RKO (cell line): ENCODE measurements at places on chromosomes 13 and 19.

GRCh38 chr19:39692822-39693221 is 11.5 kb upstream of the LGALS14 start:
- DNase-seq = no peak

DNA sequence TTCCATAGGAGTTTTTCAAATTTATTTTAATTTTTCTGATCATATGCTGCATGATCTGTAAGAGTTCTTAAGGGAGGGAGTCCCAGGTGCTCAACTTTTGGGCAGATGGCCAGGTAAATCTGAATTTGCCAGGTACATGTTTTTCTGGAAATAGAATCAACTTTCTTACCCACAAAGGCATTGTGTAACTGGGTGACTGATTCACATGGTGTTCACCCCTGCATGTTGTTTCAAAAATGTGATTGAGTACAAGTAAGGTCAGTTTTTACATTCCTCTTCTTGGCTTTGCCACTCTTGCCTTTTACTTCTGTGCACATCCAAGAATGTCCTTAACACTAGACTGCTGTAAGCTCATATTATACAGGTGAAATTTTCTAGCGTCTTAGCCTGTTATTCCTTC is 30.4 kb downstream of the RB1 start:
- DNase-seq = no peak

GRCh38 chr13:75153386-75153785 is 328.6 kb downstream of the TBC1D4 start:
- DNase-seq = no peak

- no peak for DNase-seq
These were observed 1035.6 kb downstream of the PCDH17 start for GRCh38 chr13:58667096-58667495.

DNA sequence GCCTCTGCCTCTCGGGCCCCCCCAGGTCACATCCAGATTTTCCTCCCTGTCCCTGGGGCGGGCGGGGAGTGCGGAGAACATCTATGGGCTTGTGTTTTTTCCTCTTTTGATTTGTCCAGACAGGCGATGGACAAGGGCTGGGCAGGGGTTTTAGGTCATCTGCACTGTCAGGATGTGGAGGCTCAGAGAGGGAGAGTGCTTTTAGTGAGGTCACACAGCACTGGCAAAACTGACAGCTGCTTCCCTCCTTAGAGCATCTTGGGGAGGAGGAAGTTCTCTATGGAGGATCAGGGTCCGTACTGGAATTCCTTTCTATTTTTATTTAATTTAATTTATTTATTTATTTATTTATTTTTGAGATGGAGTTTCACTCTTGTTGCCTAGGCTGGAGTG is 38.9 kb downstream of the NFIC start:
- no peak for DNase-seq

DNA sequence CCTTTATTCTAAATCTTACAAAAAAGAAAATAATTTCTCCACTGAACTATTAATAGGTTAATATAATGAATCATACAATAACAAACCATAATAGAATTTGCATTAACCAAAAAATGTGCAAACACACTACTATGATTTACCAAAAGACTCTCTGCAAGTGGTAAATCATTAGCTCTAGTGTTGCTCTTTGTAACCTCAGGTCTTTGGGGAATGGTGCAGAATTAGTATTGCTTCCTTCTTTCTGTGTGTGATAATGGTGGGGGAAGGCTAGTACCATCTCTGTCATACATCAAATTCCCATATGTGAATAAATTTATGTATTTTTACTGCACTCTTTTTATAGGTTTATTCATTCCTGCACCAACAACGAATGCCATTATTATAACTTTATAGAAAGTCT is 105.1 kb downstream of the COG6 start:
- DNase-seq = no peak

DNA sequence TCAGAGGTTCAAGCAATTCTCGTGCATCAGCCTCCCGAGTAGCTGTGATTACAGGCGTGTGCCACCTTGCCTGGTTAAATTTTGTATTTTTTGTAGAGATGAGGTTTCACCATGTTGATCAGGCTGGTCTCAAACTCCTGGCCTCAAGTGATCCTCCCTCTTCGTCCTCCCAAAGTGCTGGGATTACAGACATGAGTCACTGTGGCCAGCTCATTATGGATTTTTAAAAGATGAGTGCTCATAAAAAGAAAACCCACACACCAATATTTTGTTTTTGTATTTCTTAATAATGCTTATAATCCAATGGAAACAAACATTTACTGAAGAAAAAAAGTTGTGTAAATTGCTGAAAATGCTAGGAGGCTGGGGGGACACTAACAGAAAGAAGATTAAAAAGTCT is 5.0 kb upstream of the MICU2 start:
- DNase-seq = peak; percentile 34

- no peak for DNase-seq
These were observed 53.5 kb downstream of the EFNB2 start for GRCh38 chr13:106481919-106482318.

DNA sequence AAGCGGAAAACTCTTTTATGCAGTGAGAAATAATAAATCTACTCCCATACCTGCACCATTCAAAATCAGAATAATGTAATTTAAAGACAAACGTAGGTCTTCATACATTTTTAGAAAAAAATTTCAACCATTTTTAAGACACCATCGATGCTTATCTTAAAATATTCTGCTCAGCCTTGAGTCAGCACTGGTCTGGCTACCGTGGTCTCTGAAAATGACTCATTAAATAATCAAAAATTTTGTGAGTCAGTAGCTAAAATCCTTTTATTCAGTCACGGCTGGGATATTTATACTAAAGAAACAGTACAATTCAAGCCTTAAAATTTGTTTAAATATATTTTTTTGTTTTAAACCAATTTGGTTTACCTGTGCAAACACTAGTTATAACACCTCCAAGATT is 2862.8 kb upstream of the PCDH20 start:
- peak; percentile 55 for DNase-seq

DNA sequence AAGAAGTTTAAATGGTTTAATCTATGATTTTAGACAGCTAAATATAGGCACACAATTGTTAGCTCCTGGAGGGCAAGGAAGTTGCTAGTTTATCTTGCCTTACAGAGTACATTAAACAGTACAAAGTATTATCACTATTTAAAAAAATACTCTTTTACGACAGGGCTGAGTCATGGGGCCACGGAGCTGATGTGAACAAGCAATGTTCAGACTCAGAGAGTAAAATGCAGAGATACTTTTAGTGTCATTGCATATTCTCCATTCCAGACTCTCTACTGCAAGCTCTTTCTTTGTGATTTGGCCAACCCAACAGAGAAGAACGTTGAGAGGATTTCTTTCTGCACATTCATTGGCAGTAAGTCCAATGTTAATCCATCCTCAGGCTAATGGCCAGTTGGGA is 352.4 kb downstream of the SPRY2 start:
- DNase-seq = no peak

DNA sequence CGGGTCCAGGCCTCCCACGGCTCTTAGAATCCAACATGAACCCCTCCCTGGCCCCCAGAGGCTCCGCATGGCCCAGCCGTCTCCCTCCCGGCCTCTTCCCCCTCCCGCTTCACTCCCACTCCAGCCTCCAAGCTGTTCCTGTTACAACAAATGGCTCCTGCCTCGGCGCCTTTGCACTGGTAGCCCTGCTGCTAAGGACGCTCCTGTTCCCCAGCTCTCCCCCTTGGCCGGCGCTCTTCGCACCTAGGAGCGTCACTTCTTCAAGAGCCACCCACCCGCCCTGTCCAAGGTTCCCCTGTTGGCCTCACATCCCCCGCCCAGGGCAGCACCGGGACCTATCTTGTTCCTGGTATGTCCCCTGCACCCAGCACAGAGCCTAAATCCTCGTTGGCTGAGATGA is 9.4 kb downstream of the CCDC124 start:
- no peak for DNase-seq

- DNase-seq = no peak
These were observed 136.7 kb upstream of the NBEA start for GRCh38 chr13:34805347-34805746.

DNA sequence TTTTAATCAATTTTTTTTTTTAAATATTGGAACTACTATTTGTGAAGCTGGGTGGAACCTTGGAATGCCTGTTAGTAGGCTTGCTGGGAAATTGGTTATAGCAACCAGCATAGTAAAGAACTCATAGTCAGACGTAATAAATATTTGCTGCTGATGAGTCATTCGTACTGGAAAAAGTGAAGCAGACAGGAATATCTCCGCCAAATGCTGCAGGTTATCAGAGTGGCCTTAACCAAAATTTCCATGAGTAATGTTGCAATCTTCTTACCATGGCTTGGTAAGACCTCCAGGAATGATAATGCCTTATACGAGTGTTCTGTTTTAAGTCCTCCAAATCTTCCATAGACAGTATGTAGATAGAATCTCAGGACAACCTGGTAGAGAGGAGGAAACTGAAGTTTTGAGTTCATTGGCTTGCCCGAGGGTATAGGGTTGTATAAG is 34.2 kb downstream of the MBNL2 start:
- DNase-seq = peak; percentile 80

DNA sequence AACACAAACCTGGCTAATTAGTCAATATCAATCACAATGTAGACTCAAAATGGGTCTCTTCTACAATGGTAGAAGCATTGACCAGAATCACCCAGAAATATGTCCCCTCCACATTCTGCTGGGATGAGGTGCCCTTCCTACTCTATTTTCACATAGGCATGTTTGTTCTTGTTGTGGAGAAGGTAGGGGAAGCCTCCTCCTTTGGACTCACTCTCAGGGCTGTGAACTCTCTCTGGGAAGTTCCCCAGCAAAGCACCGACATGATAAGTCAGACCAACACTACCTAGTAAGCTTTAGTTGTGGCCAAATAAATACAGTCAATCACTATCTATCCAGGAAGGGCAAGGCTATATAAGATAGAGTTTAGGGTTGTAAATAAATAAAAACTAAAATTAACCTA is 194.5 kb upstream of the UBL3 start:
- DNase-seq = no peak

DNA sequence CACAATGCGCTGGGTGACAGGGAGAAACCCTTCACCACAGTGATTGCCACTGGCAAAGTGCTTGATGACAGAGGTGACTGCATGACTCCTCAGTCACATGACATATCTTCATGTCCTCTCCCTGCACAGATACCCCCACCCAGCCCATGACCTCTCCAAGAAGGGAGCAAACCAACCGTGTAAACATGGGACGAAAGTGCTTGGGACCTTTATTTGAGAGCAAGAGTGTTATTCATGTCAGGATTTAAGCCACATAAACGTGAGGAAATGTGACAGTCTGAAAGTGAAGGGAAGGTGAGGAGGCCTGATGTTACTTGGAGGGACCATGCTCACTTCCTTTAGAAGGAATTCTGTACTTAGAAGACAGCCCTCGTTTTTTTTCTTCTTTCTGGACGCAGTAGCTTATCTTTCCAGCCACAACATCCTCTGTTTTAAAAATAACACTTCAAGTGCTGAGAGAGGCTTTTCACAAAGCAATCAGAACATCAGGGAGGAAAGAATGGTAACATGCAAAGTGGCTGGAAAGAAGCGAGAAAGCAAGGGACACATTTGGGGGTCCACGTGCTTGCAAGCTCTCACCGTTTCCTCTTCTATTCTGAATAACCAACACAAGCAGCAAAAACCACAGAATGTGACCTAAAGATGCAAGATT is 35.6 kb downstream of the EPS15L1 start:
- no peak for DNase-seq

GRCh38 chr13:77358001-77358400 is 31.1 kb upstream of the MYCBP2 start:
- DNase-seq = no peak

GRCh38 chr19:37954421-37954874 is 47.4 kb downstream of the SIPA1L3 start:
- no peak for DNase-seq

- no peak for DNase-seq
These were observed 47.4 kb downstream of the BRD4 start for GRCh38 chr19:15284896-15285295.

DNA sequence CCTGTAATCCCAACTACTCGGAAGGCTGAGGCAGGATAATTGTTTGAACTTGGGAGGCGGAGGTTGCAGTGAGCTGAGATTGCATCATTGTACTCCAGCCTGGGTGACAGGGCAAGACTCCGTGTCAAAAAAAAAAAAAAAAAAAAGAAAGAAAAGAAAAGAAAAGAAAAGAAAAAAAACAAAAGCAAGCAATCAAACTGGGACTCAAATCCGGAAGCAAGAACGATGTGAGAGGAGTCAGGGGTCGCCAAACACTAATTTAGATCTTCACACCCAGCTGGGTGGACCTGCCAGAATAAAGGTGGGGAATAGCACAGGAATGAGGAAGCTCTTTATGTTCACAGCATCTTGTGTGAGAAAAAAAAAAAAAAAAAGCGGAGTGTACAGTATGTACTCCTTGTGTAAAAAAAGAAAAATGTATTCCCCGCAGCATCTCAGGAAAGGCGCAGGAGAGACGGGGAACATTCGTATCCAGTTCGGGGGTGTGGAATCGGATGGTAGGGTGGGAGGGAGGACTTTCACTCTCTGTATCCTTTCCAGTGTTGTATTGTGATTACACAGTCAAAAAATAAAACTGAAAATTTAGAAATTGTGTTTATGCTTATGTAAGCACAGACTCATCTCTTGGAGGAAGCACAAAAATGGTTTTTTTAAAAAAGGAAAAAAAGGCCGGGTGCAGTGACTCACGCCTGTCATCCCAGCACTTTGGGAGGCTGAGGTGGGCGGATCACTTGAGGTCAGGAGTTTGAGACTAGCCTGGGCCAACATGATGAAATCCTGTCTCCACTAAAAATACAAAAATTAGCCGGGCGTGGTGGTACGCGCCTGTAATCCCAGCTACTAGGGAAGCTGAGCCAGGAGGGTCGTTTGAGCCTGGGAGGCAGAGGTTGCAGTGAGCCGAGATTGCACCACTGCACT is 7.6 kb downstream of the DNAJB1 start:
- DNase-seq = peak; percentile 81

DNA sequence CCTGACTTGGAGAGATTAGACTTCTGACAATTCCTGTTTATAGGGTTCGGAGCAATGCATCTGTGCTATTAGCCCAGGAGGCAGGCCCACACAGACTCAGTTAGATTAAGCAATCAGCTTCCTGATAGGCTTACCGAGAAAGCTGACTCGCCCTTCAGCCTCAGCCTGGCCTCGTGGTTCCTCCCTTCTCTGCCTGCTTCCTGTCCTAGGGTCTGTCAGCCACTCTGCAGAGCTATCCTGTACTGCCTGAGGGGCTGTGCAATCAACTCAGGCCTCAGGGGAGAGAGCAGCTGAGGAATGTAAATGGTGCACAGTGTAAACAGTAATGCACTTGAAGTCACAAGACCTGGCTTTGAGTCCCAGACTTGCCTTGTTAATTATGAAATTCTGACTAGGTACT is 30.7 kb downstream of the HTR2A start:
- peak; percentile 13 for DNase-seq

GRCh38 chr19:6773323-6773931 is 919 bp downstream of the VAV1 start:
- no peak for DNase-seq

- DNase-seq = no peak
These were observed 337 bp upstream of the FXYD7 start for GRCh38 chr19:35142606-35143230.

DNA sequence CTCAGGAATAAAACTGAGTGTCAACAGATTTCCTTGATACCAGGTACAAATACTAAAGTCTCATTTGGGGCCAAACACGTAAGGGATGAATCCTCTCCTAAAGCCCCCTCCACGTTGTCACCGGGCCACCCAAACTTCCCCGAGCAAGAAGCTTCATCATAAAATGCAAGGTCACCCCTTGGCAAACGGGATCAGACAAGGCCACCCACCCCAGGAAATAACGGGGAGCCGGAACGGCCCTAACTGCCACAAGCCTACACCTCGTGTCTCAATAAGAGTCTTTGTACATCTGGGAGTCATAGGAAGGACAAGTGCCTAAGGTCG is 717 bp downstream of the EEF2 start:
- DNase-seq = no peak
